ENCODE measurements at places on chromosomes 11 and 22.

GRCh38 chr22:45834241-45834640, 142.7 kb downstream of the WNT7B start:
- no peak for DNase-seq

- no peak for DNase-seq
Observed at GRCh38 chr22:49641770-49642313, 185.8 kb downstream of the BRD1 start.

GRCh38 chr11:1118755-1119603, 38.8 kb upstream of the MUC5AC start:
- DNase-seq, result no peak

DNA sequence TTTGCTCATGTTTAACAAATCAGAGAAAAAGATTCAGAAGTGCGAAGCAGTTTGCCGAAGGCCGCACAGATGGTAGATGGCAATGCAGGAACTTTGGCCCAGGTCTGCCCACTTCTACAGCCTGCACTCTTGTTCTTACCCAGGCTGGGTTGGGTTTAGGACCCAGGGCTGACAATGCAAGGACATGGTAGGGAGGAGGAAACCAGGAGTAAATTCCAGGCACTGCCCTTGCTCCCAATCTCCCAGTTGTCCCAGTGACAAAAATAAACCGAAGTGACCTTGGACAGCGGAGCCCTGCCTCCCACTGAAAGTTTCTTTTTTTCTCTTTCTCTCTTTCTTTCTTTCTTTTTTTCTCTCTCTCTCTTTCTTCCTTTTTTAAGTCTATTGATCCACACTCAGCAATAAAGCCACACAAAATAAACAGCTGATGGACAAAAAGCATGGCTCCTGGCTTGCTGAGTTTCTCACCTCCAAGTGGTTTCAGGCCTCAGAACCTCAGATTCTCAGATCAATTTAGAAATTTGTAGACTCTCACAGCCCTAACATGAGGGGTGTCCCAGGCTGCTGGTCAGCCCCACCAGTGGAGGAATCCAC, 33.5 kb upstream of the FCHSD2 start:
- DNase-seq, result no peak

GRCh38 chr11:57055744-57056143, 67.0 kb downstream of the OR5AK2 start:
- DNase-seq, result no peak

GRCh38 chr11:77103319-77103718, 679 bp downstream of the OMP start:
- no peak for DNase-seq

DNA sequence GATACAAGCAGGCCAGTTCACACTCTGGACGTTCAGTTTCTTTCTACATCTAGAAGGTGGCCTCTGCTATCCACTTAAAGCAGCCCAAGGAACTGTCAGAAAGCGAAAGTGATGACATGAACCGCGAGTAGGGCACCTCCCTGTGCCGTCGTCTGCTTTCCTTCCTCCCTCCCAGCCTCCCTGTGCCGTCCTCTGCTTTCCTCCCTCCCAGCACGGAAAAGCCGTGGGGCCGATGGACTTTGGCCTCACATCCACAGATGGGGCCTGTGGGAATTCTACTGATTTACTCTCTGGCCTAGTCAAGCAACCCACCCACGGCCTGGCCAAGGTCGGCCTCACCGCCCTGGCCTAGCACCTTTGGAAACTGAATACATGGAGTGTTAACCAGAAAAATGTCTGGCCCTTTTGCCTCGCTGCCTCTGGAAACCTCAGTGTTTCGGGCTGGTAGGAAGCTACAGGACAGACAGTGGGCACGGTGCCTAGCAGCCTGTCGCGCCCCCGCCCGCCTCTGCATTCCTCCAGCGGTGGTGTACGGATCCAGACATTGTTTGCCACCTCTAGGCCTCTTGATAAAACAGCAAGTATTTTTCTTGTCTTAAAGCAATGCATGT, 14.2 kb downstream of the PEX26 start:
- DNase-seq, result peak; percentile 21

- no peak for DNase-seq
Observed at GRCh38 chr22:48712558-48713271, 1115.0 kb downstream of the BRD1 start.

GRCh38 chr22:49934891-49935557, 16.6 kb downstream of the CRELD2 start:
- DNase-seq, result peak; percentile 95

- no peak for DNase-seq
Observed at GRCh38 chr22:35609261-35609660, 7.9 kb downstream of the MB start.

DNA sequence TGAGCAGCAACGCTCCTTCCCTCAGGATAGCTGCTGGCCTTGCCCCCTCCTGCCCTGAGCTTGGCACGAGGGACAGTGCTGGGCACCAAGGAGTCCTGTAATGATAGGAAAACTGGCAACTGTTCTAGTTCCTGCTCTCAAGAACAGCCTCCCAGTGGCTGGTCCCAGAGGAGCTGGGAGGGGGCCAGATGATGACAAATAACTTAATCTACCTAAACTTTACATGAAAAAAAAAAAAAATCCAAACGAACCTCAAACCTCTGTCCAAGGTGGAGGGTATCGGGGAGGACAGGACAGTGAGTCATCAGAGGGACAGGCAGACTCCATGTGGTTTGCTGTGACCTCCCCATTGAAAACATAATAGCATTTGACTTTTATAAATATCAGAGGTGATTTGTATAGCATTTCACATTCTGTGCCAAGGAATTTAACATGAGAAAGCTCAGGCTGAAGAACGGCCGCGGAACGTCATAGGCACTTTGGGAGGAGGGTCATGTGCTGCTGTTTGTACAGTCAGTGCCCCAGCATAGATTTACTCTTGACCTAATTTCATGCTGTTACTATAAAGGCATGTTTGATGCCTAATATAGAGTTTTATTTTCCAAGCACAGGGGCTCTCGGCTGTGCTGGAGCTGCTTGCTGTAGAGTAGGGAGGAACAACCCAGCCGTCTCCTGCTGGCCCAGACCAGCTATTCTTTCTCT, 98.2 kb upstream of the NNMT start:
- DNase-seq, result no peak

DNA sequence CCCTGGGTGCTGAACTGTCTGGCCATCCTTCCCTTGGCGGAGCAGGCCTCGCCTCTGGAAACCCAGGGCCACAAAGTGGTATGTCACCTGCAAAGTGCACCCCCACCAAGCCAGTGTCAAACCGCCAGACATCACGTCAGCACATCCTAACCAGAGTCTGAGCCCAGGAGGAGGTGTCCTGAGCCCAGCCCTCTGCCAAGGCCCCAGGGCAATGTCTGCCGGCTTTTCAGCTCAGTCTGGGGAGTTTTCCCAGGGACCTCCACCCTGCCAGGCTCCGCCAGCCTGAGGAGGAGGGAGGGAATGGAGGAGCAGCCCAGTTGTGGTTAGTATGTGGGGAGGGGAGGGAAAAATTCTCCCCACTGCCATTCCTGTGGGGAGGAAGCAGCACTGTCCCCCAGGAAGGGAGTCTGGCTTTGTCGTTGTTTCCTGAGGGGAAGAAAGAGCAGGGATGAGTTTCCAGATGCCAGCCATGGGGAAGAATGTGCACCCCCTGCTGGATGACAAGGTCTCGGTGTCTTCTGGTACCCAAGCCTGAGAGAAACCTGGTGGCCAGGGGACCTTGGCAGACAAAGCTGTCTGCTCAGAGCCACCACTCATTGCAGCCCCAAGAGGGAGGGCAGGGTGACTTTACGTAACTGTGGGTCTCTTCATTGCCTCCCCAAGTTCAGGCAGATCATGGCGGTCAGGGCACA, 81.4 kb upstream of the CD82 start:
- no peak for DNase-seq

DNA sequence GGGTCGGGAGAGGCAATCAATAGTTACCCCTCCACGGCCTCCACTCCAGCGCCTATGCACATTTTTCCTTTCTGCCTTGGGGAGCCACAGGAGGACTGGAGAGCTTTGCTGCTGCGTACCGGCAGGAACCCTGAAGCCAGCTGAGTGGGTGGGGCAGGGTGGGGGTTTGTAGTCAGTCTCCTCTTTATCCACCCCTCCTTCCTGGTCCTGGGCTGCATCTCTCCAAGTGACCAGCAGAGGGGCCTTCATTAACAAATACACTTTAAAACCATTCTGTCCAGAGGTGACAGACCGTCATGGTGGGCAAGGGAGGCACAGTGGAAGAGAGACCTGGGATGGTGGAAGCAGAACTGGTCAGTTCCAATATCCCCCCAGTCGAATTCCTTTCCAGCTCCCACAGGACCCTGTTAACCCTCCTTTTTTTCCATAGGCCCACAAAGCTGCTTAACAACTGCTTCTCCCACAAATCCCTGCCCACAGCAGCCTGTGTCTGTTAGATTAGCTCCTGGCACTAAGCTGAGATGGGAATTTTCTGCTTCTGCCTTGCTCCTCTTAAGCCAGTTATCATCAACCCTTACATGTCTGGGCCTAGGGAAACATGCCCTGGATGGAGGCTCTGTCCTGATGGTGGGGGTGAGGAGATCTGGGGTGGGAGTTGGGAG, 3.9 kb upstream of the ABCG4 start:
- no peak for DNase-seq

DNA sequence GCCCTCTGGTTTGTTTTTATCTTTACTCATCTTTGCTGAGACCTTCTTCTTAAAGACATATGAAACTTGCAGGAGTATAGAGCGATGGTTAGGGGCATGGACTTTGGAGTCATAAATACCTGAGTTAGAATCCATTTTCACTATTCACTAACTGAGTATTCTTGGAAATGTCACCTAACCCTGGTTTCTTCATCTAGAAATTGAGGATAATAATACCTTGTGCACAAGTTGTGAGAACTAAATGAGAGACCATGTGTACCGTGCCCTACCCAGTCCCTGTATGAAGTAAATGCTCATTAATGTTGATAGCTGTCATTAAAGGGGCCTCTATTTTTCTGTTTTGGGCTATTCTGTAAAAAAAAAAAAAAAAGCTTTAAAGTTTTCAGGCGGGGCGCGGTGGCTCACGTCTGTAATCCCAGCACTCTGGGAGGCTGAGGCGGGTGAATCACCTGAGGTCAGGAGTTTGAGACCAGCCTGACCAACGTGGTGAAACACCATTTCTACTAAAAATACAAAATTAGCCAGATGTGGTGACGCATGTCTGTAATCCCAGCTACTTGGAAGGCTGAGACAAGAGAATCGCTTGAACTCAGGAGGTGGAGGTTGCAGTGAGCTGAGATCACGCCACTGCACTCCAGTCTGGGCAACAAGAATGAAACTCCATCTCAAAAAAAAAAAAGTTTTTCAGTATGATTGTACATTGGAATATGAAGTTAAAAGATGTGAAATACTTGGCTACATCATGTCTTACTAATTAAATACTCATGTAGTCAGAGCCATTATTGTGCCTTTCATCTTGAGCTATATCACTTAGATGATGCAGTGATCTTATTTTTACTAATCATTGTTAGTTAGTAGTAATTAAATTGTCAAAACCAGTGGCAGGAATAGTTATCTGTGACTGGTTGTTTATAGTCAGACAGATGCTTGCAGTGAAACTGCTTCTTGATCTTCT, 95.0 kb downstream of the AMOTL1 start:
- DNase-seq, result no peak

DNA sequence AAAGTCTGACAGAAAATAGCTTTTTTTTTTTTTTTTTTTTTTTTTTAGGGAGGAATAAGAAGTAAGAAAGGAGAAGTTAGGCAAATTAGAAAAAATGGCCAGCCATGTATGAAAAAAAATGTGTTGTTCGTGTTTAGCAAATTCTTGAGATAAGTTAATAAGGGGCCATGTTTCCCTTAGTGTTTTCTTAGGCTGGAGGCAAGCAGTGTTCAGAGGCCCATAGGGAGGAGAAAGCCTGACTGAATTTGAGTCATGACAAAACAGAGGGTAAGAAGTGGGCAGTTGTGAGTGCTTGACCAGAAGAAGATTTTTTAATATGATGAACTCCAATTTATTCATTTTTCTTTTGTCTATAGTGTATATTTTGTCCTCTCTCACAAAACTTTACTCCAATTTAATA, 766.4 kb downstream of the FAM181B start:
- no peak for DNase-seq

- DNase-seq, result no peak
Observed at GRCh38 chr11:128962896-128963295, 20.2 kb upstream of the TP53AIP1 start.

DNA sequence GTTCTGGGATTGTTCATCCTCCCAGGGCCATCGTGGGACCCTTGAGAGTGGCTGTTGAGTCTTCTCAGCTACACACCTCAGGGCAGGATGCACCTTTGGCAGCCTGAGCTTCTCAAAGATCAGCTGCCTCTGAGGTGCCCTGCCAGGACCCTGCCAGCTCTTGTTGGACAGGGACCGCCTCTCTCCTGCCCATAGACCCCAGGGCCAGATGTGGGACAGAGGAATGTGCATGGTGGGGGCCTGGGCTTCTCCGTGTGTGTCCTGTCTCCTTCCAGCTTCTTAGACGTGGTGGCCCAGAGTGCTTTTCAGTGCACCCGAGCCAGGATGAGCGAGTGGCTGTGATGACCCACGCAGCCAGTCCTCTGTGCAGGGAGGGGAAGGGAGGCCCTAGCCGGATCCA, 5.9 kb upstream of the TRMU start:
- no peak for DNase-seq

- DNase-seq, result no peak
Observed at GRCh38 chr11:75850787-75851186, 35.8 kb downstream of the UVRAG start.

- DNase-seq, result no peak
Observed at GRCh38 chr11:76149713-76150112, 56.6 kb downstream of the WNT11 start.

DNA sequence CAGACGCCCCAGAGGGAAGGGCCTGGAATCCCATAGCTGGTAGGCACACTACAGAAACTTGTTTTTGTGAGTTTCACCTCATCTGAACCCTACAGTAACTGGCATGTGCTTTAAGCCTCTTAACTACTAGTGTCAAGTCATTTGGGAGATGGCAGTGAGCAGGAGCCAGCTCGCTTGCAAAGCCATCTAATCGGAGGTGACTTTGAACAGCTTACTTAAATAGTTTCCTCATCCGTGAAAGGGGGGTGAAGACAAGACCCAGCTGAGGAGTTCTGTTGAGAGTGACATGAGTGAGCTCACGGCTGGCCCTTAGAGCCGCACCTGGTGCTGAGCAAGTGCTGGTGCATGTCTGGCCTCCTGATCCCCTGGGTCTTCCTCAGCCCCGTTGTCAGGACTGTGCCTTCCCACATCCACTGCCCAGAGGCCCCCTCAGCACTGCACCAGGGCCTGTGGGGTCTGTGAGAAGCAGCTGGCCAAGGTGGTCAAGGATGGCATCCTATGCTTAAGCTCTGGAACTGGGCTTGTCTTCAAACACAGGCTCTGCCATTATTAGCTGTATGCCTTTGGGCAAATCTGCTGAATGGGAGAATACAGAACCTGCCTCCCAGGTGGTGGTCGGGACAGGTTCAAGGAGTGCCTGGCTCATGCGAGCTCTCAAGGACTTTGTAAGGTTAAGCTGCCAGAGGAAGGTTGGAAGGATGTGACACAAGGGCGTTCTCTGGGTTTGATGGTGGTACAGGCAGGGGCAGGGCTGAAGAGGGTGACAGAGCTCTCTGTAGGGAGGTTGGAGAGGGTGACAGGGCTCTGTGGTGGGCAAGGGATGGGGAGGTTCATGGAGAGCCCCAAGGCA, 27.3 kb downstream of the INCENP start:
- DNase-seq, result no peak

Data from activated T-cell treated with anti-CD3 and anti-CD28 coated beads, Interleukin-2, amount 50 U/mL, for 4 hours (primary cell).